ENCODE measurements at places on chromosomes 4 and X.

- no peak for DNase-seq
Observed at GRCh38 chr4:186740822-186741221, 17.2 kb upstream of the FAT1 start.

GRCh38 chr4:124321364-124321763, 391.2 kb downstream of the ANKRD50 start:
- DNase-seq: no peak

- DNase-seq: no peak
Observed at GRCh38 chrX:22202251-22202650, 70.5 kb upstream of the CBLL2 start.

GRCh38 chr4:118742050-118742449, 56.9 kb downstream of the METTL14 start:
- no peak for DNase-seq

GRCh38 chr4:8472158-8472688, 31.6 kb downstream of the TRMT44 start:
- DNase-seq: no peak

- DNase-seq: no peak
Observed at GRCh38 chr4:186765673-186766546, 42.3 kb upstream of the FAT1 start.

DNA sequence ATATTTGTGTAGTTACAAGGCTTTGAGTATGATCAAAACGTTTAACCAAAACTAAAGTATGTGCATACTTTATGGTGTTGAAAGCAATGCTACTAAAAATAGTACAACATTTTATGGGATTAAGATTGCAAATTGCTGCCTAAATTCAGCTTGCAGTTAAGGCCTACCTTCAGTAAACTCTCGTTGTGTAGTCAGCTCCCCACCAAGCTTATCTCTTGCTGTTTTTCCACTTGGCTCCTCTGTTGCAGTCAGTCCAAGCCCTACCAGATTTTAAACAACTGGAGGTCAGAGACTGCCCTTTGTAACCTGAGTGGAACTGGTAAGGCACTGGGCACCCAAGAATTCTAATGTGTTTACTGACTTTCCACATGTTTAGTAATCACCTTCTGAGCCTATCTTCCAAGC, 25.7 kb downstream of the AFF1 start:
- DNase-seq: no peak

DNA sequence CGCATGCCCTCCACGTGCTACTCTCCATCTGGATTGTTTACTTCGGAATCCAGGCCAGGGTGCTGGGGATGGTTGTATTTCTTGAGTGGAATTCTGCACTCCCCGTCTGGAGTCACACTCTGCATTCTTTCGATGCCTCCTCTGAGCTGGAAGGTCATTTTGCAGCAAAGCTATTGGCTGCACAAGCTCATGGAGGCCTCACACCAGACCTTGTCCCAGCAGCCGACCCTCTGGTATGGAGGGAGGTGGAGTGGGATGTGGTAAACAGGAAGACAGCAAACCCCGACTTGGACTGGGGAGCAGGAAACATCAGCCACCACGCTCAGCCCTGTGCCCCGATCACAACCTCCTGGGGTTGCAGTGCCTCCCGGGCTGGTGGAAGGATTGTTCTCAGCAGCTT, 225.3 kb upstream of the LNX1 start:
- no peak for DNase-seq

GRCh38 chrX:39767446-39767845, 330.3 kb downstream of the BCOR start:
- DNase-seq: no peak

DNA sequence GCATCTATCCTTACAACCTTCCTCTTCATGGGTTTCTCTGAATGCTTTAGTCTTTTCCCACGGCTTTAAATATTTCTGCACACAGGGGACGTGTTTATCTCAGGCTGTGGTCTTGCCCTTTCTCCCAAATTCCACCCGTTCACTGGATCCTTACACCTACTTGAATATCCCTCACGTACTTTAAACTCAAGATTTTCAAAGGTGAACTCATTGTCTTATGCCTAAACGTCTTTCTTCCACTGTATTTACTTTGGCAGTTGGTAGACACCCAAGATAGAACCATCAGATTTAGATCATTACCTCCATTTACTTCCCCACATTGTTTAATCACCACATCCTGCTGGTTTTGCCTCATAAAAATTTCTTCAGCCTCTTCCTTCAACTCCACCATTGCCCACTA, 269.2 kb downstream of the CBLL2 start:
- no peak for DNase-seq

GRCh38 chr4:177267911-177268310, 41.8 kb upstream of the NEIL3 start:
- DNase-seq: no peak

GRCh38 chrX:153871946-153872878, 13.8 kb downstream of the L1CAM start:
- no peak for DNase-seq

DNA sequence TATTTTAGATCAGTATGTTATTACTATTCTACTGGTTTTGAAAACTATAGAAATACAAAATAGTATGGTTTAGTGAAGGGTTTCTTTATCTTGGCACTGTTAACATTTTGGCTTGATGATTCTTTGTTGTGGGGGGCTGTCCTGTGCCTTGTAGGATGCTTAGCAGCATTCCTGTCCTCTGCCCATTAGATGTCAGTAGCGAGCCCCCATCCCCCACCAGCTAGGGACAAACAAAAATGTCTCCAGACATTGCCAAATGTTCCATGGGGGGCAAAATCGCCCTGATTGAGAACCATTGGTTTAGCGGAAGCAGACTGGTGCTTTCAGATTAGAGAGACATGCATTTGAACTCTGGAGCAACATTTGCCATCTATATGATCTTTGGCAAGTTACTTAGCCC, 23.3 kb downstream of the SPARCL1 start:
- no peak for DNase-seq

DNA sequence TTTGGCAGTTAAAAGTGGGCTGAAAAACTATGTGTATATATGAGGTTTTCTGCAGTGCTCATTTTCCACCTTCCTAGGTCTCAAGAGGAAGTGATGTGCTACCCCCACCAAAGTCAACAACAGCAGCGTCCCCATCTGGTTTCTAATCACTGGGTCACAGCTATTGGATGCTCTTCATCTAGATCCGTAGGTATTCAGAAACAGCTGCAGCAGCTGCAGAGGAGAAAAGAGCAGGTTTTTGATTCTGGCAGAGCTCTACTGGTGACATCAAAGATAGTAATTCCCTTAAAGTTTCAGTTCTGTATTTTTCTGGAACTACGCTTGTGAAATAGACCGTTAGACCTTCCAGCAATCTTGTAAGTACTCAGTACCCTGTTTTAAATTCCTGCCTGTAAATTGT, 5.8 kb upstream of the GUCY2F start:
- DNase-seq: no peak

- DNase-seq: no peak
Observed at GRCh38 chr4:3226944-3227343, 22.0 kb upstream of the MSANTD1 start.

DNA sequence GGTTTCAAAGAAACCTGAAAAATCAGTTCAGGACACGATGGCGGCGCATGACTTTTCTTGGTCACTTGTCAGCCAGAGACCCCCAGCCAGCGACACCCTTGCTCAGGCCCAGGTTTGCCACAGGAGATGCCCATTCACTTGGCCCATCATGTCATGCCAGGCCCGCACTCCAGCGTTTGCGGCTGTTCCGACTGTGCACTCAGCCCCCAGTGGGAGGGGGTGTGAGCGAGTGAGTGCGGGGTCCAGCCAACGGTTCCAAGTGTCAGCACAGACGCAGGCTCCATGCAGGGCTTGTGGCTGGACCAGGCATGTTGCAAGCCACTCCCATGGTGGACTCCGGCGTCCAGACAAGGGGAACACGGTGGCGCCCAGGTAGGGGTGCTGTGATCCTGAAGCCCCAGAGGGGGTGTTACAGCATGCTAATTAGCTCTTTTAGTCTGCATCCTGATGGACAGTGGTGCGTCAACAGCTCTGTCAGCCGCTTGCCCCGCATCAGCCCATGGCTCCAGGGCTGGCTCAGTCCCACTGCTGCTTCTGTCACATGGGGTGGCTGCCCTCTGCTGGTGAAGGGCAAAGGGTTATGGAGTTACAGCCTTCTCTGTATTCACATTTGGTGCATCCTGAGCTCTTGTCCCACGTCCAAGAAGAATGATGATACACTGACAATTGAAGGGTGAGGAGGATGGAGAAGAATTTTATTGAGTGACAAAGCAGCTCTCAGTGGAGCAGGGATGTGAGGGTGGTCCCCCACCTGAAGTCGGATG, 3.7 kb upstream of the MAEA start:
- no peak for DNase-seq

GRCh38 chr4:76614589-76614988, 179.6 kb downstream of the SHROOM3 start:
- no peak for DNase-seq

- DNase-seq: no peak
Observed at GRCh38 chr4:123421937-123422781, 25.6 kb downstream of the SPRY1 start.

- DNase-seq: no peak
Observed at GRCh38 chrX:146041741-146042140, 224.1 kb downstream of the SLITRK2 start.

- DNase-seq: no peak
Observed at GRCh38 chr4:8478801-8479744, 38.5 kb downstream of the TRMT44 start.

GRCh38 chr4:108034565-108034964, 44.9 kb downstream of the HADH start:
- no peak for DNase-seq

DNA sequence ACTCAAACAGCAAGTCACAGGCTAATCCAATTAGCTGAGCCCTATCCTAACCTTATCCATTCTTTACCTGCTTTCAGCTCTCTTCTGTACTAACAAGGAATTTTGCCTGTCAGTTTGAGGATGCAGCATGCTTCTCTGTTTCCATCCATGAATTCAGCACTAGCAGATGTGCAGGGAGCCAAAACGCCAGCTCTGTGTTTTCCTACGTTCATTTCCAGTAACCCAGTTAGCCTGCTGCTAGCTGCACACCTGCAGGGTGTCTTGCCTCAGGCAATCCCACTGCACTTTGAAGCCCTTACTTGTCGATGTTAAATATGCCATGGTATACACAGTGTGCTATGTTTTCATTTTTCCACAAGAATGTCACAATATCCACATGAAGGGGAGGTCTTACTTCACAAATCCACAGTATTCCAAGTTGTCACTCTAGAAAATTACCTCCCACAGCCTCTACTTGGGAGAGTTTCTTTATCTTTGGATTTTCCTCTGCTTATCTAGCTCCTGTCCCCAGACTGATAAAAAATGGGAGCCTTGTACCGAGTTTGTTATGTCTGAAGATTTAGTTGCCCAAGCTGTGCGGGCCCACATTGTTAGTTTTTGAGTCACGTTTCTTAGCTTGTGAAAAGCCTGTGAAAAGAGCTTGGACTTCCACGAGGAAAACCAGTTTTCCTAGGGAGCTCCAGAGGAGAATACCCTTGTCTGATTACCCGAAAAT, 127.6 kb upstream of the HHIP start:
- DNase-seq: no peak

DNA sequence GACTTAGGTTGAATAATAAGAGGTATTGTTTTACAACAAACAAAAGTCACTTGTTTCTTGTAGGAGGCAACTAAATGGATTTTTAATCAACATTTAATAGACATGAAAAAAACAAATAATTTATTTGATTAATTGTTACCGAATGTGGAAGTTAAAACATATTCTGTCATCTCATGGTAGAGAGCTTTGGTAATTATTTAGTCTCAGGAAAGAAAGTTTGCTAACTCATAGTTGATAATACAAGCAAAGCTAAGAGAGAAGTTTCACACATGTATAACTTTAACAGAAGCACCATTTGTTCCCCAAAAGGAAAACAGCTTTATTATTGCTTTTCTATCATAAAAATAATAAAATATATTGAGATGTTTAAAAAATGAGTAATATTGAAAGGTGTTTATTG, 44.9 kb downstream of the GUCY1A1 start:
- DNase-seq: no peak

- no peak for DNase-seq
Observed at GRCh38 chr4:32010221-32010620, 1290.1 kb downstream of the PCDH7 start.

DNA sequence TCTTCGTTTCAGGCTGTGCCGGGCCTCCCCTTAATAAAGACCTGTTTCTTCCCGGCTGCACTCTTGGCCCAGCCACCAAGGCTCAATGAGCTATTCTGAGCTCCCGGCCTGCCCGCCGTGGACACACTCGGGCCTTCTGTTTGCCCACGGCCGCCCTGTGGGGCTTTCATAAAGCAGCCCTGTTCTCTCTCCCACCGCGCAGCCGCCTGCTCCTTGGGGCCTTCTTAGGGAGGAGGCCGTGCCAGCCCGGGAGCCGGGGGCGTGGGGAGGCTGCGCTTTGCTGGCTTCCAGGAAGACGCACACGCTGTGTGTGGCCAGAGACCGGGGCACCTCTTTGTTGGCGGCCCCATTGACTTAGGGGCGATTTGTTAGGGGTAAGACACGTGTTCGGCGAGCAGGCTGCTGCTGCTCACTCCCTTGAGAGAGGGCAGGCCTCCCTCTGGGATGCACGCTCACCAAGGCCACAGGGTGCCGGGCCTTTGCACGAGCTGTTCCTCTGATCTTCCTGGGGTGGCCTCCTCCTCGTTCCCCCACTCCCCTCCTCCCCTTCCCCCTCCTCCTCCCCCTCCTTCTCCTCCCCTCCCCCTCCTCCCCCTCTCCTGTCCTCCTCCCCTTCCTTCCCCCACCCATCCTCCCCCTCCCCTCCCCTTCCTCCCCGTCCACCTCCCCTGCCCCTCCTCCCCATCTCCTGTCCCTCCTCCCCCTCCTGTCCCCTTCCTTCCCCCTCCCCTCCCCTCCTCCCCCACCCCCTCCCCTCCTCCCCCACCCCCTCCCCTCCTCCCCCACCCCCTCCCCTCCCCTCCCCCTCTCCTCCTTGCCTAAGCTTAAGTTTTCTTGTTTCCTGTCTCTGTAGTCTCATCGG, 11.3 kb downstream of the BLOC1S4 start:
- no peak for DNase-seq

DNA sequence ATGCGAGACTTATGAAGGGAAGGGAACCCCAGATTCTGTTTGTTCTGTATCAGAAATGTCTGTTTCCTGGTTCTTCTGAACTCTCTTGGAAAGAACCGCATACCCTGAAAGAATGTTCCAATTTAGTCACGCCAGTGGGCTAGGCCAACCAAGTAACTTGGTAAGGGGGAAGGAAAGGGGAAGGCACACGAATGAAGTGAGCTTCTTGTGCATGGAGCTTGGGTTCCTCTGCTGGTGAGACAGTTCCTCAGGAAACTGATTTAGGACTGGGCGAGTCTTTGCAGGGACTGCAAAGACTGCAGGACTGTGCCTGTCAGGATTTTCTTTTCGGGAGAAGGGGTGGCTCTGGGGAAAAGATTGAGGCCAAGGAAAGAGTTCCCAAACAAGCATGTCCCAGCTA, 35.6 kb downstream of the FRMPD3 start:
- no peak for DNase-seq

- DNase-seq: no peak
Observed at GRCh38 chrX:130343411-130343810, 3.7 kb downstream of the SLC25A14 start.

GRCh38 chrX:80812176-80812575, 2.5 kb upstream of the BRWD3 start:
- DNase-seq: no peak

GRCh38 chr4:85084371-85085094, 118.0 kb upstream of the WDFY3 start:
- DNase-seq: no peak

All from activated CD4-positive, CD25-positive, alpha-beta regulatory T cell (primary cell).